Effector CD8-positive, alpha-beta T cell (primary cell): ENCODE measurements at places on chromosomes 6 and 20.

DNA sequence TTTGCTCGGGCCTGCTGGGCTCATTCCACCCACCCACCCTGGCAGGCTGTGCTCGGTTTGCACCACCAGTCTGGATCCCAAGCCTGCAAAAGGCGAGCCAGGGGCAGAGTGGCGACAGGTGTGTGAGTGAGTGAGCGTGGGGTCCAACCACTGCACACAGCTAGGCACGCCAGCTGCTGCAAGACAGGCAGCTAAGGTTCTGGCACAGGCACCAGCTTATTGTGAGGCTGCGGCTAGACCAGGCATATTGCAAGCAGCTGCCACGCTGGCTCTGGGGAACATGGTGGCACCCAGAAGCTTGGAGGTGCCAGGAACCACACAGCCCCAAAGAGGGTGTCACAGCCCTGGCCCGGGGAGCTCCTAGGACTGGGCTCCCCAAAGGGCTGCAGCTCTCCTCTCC, 205.1 kb downstream of the ANKRD60 start:
- no peak for DNase-seq

DNA sequence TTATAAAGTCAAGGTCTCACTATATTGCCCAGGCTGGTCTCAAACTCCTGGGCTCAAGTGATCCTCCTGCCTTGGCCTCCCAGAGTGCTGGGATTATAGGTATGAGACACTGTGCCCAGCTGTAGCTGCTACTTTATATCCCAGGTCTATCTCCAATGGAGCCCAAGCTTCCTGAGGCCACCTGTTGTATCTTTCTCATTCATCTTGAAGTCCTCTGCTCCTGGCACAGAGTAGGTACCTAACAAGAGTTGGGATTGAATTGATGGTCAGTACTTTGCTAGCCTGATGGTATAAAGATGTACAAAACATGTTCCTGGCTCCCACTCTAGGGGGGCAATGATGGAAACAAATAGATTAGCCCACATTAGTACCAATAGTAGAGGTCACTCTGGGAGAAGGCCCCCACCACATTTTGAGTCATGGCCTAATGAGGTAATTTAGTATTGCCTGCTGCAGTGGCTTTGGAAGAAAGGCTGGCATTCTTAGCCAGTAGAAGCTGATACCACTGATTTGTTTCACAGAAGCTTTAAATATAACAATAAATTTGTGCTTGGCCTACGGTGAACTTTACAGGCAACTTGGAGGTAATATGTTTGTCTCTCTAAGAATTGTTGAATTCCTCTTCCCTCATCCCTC, 5.4 kb downstream of the PTPN1 start:
- no peak for DNase-seq

DNA sequence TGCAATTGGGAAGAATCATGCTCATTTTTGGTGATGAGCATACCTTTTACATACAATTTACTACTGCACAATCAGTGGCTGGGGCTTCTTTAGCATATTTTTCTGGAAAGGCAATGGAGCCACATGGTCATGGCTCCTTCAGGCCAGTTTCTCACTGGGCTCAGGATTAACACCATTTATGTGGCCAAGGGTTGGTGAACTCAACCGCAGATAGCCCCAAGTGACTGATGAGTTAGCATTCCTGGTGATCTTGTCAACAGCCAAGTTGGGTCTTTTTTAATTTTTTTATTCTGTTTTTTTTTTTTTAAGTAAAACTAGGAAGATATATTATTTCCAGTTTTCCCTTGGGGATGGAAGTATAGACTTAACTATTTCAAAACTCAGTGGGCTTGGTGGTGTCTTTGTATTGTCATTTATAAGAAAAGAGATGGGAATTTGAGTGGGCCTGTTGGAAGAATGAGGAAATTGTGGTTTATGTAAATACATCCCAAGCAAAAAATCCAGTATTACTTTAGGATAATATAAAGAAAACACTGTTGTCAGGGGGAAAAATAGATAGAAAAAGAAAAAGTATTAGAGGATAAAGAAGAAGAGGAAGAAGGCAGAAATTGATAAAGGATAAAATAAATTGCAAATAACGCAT, 397.4 kb downstream of the MAFB start:
- no peak for DNase-seq

- no peak for DNase-seq
These were observed 640 bp downstream of the NFS1 start for GRCh38 chr20:35698298-35699126.

DNA sequence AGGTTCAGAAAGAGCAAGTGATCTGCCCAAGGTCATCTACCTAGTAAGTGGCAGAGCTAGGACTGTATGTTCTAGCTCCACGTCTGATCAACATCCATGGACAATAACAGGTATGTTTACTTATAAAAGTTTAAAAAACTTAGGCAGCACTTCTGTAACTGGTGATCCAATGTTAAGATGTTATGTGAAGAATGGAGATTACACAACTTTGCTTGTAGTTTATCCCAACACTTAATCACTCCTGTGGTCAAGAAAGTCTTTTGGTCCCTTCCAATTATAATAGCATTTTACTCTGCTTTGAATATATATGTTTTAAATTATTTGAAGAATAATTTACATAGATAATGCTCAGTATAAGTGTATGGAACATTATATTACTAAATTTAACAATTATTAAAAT, 4.8 kb downstream of the FBXO30 start:
- DNase-seq, result no peak

- DNase-seq, result no peak
These were observed 35.5 kb upstream of the TSHZ2 start for GRCh38 chr20:52936351-52937340.

DNA sequence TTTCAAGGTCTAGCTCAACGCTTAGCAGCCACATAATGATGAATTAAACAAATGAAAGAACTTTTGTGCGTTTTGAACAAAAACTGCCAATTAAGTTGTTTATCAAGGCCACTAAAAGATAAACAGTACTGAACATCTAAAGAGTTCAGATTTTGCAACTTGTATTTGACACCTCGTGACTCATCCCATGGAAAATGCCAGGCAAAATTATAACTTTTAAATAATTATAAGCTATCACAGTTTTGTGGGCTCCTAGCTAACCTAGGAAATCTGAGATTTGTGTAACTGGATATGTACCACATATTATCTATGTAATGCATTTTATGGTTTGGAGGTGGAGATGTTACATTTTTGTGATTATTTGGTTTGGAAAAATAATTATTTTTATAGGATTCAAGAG, 9.6 kb upstream of the BAG2 start:
- no peak for DNase-seq

DNA sequence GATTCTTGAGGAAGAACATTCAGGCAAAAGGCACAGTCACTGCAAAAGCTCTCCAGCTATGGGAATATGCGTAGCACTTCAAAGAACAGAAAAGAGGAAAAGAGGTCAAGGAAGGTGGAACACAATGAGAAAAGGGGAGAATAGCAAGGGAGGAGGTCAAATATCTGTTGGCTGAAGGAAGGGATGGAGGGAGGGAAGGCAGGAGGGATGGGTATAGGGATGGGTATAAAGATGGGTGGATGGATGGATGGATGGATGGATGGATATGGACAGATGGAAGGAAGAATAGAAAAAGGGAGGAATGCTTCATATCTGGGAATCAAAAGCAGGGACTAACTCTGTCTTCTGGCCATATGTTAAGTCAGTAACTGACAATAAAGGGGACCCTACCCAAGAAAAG, 164.2 kb upstream of the TOP1 start:
- no peak for DNase-seq
